ENCODE measurements at places on chromosomes 12 and 14.

DNA sequence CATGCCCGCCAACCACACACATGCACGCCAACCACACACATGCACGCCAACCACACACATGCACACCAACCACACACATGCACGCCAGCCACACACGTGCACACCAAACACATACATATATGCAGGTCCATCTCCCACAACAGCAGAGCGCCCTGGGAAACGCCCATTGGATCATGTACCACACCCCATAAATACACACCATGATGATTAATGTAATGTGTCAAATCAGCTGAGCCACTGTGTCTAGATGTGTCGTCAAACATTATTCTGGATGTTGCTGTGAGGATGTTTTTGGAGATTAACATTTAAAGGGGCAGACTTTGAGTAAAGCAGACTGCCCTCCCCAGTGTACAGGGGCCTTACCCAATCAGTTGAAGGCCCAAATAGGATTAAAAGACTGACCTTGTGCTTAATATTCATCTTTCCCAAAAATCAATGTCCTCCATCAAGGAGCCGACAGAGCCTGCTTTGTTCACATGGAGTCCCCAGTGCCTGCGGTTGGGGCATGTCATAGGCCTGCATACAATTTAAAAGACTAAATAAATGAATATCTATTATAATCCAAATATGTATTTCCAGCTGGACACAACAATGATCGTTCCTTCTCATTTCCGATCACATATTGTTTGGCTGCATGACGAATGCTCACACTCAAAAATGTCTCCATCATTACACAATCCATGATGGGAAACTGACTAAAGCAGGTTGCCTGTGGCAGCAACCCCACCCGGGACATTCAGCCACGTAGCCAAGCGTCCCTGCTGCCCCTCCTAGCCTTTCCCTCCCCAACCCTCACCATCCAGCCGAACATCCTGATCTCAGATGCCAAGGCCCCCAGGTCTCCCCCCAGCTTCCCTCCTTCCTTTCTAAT lies 23.2 kb upstream of the BDKRB2 start:
- no peak for DNase-seq

- no peak for DNase-seq
Measured at GRCh38 chr12:76069339-76069738, 15.1 kb downstream of the NAP1L1 start.

- DNase-seq, result no peak
Measured at GRCh38 chr14:57495416-57495815, 1.8 kb upstream of the CCDC198 start.

- DNase-seq, result no peak
Measured at GRCh38 chr12:51863933-51864832, 15.7 kb upstream of the FIGNL2 start.

DNA sequence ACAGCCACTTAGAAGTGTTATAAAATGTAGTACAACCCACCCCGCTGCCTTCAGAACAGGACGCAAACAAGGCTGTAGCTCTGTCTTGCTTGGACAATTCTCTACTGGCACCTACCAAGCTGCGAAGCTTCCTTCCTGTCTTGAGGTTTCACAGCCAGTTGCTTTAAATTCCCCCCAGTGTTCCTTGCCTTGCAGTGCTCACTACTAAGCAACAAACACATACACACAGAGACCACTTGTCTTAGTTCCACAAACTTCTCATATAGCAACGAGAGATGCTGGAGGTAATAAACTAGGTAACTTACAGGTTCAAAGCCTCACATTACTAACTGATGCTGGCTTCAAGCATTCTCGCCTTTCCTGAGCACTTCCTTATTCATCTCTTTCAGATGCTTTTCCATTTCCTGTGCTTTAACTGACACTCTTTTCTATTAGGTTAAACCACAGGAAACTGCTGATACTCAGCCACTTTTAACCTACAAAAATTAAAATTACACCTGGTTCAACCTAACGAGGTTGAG lies 91.5 kb upstream of the PTGDR start:
- peak; percentile 14 for DNase-seq

DNA sequence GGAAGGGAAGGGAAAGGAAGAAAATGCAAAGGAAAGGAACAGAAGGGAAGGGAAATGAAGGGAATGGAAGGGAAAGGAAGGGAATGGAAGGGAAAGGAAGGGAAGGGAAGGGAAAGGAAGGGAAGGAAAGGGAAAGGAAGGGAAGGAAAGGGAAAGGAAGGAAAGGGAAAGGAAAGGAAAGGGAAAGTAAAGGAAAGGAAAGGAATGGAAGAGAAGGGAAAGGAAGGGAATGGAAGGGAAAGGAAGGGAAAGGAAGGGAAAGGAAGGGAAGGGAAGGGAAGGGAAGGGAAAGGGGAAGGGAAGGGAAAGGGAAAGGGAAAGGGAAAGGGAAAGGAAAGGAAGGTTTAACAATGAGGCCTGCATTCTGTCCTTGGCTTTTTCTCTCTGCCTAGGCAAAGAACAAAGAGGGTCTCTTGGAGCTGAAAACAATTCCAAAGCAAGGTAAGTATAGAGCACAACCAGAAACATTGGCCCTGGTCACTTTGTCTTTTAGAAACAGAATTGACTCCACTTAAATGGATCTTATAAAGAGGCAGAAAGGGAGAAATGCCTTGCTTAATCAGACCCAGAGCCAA lies 525.9 kb upstream of the TMPO start:
- no peak for DNase-seq

DNA sequence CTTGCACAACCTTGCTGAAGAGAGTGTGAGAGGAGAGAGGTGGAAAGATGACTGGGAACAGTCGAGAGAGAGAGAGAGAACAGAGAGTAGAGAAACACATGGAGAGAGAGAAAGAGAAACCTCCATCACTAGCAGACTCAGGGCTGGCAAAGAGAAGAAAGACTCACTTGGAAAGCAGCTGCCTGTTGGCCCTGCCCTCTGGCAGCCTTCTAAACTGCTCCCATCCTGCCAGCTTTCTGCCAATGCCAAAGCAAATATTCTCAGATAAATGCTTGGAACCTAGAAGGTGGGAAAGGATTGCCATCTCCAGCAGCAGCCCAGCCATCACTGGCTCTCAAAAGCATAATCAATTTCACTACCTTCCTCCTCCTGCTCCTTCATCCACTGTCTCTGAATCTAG lies 107.9 kb upstream of the WSCD2 start:
- DNase-seq, result no peak

- DNase-seq, result no peak
Measured at GRCh38 chr14:38964630-38965029, 138.4 kb downstream of the SEC23A start.

DNA sequence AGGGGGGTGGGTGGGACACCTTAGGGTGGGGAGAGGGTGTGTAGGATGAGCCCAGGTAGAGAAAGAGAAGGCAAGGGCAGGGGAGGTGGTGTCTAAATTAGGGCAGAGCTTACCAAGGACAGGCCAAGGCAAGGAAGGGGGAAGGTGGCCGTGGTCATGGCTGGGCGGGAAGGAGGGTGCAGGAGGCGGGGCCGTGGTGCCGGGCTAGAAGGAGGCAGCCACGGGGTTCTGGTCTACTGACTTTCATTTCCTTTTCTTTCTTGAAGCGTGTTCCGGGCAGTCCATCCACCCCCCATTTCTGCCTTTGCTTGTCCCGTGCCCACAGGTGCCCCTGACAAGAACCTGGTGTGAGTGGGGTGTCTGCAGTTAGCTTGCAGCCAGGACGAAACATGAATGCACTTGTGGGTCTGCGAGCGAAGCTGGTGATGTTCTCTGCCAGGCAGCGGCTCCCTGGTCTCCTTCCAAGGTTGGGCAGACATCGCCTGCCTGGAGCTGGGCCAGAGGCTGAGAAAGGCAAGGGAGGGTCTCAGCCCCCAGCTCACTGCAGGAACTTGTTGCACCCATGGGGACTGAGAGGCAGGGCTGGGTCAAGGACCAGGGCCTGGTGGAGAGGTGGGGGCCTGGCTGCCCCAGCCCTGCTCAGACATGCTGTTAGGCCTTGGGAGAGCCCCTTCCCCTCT lies 58.2 kb downstream of the KIF26A start:
- DNase-seq, result no peak

DNA sequence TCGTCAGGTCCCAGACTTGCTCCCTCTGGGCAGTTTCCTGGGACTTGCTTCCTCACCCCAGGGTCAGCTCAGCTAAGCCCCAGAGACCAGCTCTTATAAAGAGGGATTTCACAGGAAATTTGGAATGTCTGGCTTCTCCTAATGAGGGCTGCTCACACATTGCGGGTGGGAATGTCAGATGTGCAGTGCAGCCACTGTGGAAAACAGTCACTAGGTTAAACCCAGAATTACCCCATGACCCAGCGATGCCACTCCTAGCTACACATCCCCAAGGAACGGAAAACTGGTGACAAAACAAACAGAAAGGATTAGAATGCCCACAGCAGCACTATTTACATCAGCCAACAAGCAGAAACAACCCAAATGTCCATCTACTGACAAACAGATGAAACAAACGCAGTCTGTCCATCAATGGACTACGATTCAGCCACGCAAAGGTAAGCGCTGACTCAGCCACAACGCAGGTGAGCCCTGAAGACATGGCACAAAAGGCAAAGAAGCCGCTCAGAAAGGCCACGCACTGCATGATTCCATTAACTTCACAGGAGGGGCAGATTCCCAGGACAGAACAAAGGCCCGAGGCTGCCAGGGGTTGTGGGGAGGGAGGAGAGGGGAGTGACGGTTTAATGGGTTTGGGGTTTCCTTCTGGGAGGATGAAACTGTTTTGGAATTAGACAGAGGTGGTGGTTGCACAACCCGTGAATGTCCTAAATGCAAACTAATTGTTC lies 63.0 kb downstream of the NCOR2 start:
- no peak for DNase-seq

DNA sequence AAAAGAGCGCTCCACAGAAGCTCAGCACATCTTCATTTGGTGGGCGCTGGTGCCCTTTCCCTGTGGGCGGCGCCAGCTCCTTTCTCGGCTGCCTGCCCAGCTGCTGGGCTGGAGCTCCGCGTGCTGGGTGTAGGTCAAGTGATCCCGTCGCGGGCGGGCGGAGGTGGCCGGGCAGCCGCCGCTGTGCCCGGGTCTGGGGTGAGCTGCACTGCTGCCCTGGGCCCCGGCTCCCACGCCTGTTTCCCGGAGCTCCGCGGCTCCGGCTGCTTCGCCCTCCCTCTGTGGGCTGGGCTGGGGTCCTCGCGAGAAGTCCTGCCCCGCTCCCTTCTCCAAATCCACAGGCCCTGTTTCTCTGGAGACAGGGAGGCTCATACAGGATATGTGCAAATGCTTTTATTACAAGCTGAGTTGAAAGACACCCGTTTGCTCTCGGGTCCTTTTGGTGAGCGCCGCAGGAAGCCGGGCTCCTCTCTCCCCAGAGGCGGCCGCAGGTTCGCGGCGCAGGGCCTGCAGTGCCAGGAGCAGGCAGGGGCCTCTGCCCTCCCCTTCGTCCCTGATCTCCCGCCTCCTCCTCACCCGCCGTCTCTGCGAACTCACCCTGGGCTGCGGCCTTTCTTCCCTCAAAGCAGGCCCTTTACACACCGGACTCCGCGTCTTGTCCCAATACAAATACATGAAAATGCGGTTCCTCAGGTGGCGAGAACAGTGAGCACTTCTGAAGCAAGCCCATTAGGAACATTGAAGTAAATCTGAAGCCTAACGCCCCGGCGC lies 67.8 kb upstream of the CAPRIN2 start:
- no peak for DNase-seq

- no peak for DNase-seq
Measured at GRCh38 chr12:112216223-112216622, 90.9 kb downstream of the TRAFD1 start.

DNA sequence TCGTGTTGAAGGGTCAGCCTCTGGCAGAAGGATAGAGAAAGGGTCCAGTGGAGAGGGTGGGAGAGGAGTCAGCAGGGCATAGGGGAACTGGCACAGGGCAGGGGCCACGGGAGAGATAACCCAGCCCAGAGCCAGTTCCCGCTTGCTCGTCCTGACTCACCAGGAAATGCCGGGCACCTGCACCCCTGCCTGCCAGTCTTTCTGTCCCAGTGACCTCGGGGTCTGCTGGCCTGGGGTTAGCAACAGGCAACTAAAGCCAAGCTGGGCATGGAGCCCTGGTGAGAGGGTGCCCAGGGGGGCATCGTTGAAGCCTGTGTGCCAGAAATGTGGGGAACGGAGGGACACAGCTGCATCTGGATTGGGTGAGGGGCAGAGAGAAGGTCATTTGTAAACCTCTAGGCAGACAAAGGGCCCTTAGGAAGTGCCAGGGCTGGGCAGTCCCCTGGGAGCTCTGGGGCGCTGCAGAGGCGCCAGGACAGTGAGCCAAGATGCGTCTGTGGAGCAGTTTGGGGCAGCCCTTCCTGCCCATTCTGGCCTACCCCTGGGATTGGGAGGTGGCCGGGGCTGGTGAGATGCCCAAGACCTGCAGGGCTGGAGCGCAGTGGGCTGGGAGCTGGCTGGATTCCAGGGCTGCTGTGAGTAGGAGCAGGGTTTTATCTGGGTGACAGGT lies 5.5 kb downstream of the TNFAIP2 start:
- DNase-seq, result no peak

DNA sequence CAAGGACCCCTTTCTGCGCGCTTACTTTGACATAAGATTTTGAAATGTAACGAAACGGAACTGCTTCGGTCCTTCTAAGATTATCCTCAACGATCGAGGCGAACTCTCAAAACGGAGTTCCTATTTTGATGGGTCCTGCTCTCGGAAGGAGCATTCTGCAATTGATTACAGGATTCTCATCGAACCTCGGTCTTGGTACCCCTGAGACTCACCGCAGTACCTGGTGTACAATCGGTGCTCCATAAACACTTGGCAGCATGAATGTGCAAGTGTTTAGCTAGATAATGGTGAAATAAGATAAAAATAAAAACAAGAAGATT lies 530 bp upstream of the NEMF start:
- DNase-seq, result no peak

GRCh38 chr12:3083241-3083920 lies 6.2 kb downstream of the TSPAN9 start:
- DNase-seq, result no peak

DNA sequence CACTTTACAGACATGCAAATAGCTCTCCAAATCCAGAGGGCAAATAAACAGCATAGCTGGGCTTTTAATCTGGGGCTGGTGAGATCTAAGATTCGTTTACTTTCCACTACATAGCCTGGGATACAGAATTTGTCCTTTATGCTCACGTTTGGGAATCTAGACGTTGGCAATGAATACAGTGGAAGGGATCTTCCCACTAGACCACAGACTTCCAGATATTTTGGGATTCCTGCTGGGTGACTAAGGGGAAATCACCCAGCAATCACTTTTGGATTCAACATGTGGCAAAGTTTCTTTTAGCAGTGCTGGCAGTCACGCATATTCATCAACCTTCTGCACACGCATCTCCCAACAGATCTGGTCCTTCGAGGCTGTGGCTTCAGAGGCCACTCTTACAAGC lies 23.5 kb downstream of the APPL2 start:
- no peak for DNase-seq

All from stimulated activated CD8-positive, alpha-beta memory T cell treated with anti-CD3 and anti-CD28 coated beads, Interleukin-7, amount 100 ng/mL, for 1 hour (primary cell).